ENCODE measurements at places on chromosomes 11 and 22. TPM values are rescaled to one million over a fixed set of nuclear protein-coding genes. Genes with fewer than 3 reads are reported as not detected.
A peak's percentile ranks its signal among the peaks of the same experiment; 100 is the strongest.

GRCh38 chr11:11706028-11706427, 84.2 kb upstream of the GALNT18 start:
- H3K27ac ChIP-seq: no peak overlapping the region
- no peak for DNase-seq
- H3K4me1 ChIP-seq: no peaks in the 10 kb centered on the region
- peaks cover 12% of the 10 kb centered on the region for H3K27me3 ChIP-seq
- H3K4me3 ChIP-seq: no peak overlapping the region

DNA sequence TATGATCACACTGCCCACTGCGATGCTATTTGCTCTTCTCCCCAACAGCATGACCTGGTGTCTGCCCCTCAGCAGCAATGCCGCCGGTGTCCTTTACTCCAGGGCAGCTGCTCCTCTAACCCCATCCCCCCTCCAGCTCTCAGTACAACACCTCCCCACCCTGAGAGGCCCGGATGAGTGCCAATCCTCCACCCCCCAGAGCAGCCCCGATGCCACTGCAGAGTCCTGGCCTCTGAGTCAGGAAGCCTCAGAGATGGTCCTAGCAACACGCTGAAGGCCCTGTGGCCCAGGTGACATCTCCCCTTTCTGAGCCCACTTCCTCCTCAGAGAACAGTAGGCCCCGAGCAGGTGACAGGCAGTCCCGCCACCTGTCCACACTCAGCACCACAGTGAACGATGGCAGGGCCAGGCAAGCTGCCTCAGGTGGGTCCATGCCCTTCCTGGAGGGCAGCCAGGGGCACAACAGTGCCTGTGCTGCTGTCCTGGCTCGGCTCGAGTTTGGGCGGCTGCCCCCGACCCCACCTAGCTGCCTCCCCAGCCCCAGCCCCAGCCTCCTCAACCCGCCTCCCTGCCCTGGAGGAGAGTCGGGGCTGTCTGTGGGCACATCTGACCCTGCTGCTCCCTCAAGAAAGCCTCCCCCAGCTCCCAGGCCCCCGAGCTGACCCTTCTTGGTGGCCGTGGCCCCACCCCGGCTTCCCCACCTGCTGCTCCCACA, 3.9 kb upstream of the NDUFS8 start:
- H3K27me3 ChIP-seq: peaks cover 2% of the 10 kb centered on the region
- peaks cover 4% of the 10 kb centered on the region for H3K36me3 ChIP-seq
- peaks cover 20% of the 10 kb centered on the region for H3K4me1 ChIP-seq
- DNase-seq: no peak

DNA sequence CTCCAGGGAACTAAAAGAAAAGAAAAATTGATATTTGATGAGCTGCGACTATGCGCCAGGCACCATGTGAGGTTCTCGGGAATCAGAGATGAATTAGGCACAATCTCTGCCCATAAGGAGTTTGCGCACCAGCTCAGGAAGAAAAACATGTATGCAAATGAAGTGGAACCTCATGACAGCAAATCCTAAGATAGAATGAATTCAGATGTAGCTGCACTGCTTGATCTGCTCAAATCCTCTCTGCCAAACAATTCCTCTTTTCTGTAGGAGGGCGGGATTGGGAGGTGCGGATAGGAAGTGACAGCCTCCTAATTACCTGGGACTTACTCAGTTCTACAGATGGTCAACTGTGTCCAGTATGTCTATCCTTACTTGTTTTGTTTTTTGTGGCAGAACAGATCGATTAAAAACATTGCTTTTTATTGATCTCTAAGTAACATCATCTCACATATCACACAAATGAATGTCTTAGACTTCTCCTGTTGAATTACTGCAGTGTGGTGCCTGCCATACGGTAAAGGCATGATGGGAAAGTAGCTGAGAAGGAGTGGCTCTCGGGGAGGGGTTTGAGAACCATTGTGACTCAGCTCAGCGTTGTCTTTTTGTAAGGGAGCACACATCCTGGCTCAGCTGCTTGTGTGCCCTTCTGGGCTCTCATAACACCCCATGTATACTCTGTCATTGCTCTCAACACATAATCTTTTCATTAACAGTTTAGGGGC, 13.9 kb downstream of the CRTAM start:
- peak overlapping the region; percentile 1 for H3K27ac ChIP-seq
- H3K36me3 ChIP-seq: no peaks in the 10 kb centered on the region
- peaks cover 23% of the 10 kb centered on the region for H3K27me3 ChIP-seq
- no peak overlapping the region for H3K4me3 ChIP-seq
- H3K4me1 ChIP-seq: peaks cover 31% of the 10 kb centered on the region

GRCh38 chr11:59776210-59777066, 21.3 kb downstream of the STX3 start:
- peaks cover 81% of the 10 kb centered on the region for H3K4me1 ChIP-seq
- no peak for DNase-seq
- H3K27ac ChIP-seq: peak overlapping the region; percentile 37
- no peaks in the 10 kb centered on the region for H3K27me3 ChIP-seq
- H3K4me3 ChIP-seq: no peak overlapping the region

DNA sequence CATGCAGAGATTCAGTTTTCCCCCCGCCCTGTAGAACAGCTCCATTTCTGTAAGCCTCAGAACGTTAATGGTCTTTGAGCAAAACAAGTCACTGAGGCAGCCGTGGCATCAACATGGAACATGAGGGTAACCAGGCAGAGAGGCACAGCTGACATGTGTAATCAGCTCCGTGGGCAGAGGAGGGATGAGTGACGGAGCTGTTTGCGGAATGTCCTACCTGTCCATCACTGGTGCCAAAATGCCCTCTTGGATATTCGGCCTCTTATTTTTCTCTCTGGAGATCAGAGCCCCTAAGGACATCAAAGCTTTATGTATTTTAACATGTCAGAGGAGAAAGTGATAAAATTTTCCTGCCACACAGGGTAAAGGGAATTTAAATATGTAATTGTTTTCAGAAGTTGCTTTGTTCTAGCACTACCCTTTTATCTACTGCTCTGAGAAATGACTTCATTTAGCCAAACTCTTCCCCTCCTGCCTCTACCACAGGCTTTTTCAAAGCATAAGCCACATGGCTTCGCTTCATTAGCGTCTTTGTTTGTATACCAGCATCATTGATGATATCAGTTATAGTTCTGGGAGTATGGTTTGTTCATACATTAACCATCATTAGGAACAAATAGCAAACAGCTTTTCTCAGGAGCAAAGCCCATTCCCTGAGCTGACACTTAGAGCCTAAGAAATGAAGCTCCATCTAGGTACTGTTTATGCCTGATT, 32.9 kb downstream of the C11orf71 start:
- H3K4me1 ChIP-seq: no peaks in the 10 kb centered on the region
- no peak overlapping the region for H3K4me3 ChIP-seq
- no peaks in the 10 kb centered on the region for H3K36me3 ChIP-seq
- no peak overlapping the region for H3K27ac ChIP-seq
- no peak for DNase-seq

DNA sequence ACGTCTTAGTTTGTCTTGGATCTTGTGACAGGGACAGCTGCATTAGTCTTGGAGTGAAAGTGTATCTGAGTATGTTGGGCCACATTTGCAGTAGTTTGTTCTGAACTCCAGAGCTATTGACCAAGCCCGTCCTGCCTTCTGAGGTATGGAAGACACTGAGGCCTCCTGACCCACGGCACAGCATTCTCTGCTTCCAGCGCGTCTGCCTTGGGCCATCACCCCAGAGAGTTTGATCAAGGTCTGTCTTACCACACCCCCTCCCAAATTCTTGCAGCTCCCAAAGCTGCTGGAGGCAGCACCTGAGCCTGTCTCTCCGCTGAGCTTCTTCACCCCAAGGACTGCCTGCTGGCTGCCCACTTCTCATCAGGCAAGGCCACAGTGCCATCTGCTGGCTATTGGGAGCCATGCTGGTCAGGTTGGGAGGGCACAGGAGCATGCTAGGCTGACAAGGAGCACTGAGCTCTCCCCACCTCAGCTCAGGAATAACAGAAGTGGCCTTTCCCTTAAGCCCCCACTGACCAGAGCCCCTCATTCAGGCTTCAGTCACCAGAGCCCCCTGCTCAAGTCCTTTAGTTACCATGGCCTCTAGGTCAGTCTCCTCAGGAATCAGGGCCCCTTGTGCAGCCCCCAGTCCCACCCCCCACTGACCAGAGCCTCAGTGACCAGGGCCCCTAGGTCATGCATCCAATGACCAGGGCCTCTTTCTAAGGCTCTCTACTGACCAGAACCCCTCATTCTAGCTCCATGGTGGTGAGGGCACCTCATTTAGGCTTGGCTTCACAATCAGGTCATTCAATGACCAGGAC, 27.2 kb upstream of the SMPD1 start:
- H3K4me3 ChIP-seq: no peak overlapping the region
- H3K27me3 ChIP-seq: no peaks in the 10 kb centered on the region
- peak; percentile 78 for DNase-seq
- no peaks in the 10 kb centered on the region for H3K36me3 ChIP-seq
- H3K4me1 ChIP-seq: no peaks in the 10 kb centered on the region
- H3K27ac ChIP-seq: no peak overlapping the region

DNA sequence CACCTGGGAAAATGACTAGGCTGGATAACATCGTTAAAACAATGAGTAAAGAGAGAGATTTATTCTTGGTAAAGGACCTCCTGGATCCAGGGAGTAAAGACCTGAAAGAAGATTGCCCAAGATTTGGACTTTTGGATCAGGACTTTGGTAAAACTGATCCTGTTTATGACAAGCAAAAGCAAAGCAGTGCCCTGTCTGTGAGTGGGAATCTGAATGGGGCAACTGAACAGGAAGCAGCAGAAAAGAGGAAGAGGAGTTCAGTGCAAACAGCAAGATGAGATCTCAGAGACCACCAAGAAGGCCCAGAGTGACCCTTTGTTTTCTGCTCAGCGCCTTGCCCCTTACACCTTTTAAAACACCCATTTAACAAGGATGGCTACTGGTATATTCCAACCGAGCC, 122.0 kb downstream of the VPREB1 start:
- H3K27ac ChIP-seq: no peak overlapping the region
- peaks cover 61% of the 10 kb centered on the region for H3K27me3 ChIP-seq
- no peak for DNase-seq
- no peak overlapping the region for H3K4me3 ChIP-seq

GRCh38 chr11:19597206-19597605, 115.4 kb upstream of the NAV2 start:
- no peak overlapping the region for H3K27ac ChIP-seq
- H3K4me1 ChIP-seq: no peaks in the 10 kb centered on the region
- H3K27me3 ChIP-seq: peaks cover 5% of the 10 kb centered on the region
- no peak overlapping the region for H3K4me3 ChIP-seq

DNA sequence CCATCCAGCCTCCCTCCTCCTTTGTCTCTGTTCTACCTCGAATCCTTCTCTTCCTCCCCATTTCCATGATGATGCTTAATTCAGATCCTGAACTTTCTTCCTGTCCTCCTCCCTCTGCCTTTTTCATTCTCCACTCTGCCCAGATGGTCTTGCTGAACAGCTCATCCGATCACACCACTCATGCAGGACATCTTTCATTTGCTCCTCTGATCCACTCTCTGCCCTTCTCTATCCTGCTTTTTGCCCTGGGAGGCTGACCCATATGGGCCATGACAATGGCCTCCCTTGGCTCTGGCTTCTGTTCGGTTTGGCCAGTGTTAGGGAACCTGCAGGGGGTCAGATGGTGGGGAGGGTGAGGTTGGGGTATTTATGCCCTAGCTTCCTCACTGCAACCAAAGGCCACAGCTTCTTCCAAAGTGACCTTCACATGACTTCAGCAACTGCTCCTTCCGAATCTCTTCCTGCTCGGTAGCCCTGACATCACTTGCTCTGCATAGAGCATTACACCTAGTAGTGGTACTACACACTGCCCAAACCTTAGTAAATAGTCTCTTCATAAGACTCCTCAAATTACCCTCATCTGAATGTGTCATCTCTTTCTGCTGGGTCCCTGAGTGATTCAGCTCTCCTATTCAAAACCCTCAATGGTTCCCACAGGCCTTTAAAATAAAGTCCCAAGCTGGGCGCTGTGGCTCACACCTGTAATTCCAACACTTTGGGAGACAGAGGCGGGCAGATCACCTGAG, 32.7 kb upstream of the MICAL2 start:
- H3K4me3 ChIP-seq: no peak overlapping the region
- H3K36me3 ChIP-seq: no peaks in the 10 kb centered on the region
- no peak for DNase-seq
- H3K27ac ChIP-seq: no peak overlapping the region
- H3K4me1 ChIP-seq: no peaks in the 10 kb centered on the region

DNA sequence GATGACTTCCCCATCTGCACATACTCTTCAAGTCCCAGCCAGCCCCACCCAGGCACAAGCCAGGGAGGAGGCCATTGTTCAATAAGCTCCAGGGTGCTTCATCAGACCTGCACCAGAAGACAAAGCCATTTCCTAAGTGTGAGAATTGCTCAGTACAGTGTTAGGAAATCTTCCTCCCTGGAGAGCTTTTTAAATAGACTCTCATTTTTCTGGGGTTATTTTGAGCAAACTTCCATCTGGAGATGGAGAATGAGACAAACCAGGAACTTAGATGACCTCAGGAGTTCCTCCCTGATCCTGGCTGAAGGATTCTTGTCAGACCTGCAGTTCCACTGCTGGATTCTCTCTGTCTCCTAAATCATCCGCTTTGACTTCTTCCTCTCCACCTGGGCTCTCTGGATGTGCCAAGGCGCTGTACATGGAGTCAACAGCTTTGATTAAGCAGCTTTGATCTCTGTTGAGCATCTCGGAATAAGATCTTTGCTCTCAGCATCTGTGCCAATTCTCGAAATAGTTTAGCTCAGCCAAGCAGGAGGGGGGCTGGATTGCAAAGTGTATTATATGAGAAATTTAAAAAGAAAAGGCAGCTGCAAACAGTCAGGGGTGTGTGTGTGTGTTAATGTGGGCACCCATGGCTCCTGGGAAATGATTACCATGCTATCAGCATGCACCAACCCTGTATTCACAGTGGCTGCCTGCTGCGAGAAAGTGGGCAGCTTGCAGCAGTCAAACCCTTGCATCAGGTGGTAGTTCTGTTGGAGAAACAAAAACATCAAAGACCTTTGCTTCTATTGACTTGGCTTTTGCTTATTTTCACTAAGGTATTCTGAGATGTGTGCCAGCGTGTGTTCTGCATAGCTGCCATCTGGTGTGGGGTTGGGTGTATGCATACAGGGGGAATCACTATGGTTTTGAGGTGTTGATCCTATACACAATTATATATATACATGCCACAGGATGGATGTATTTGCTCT, 70.2 kb upstream of the NAV2 start:
- no peaks in the 10 kb centered on the region for H3K27me3 ChIP-seq
- H3K27ac ChIP-seq: no peak overlapping the region
- no peaks in the 10 kb centered on the region for H3K36me3 ChIP-seq
- H3K4me1 ChIP-seq: no peaks in the 10 kb centered on the region
- H3K4me3 ChIP-seq: no peak overlapping the region

GRCh38 chr11:65553301-65554001, 4.7 kb downstream of the LTBP3 start:
- peak overlapping the region; percentile 44 for H3K4me3 ChIP-seq
- H3K4me1 ChIP-seq: peaks cover 63% of the 10 kb centered on the region
- H3K27ac ChIP-seq: peak overlapping the region; percentile 54
- H3K27me3 ChIP-seq: no peaks in the 10 kb centered on the region
- peaks cover 18% of the 10 kb centered on the region for H3K36me3 ChIP-seq

GRCh38 chr11:123202155-123203151, 7.4 kb upstream of the CLMP start:
- H3K36me3 ChIP-seq: no peaks in the 10 kb centered on the region
- H3K4me1 ChIP-seq: no peaks in the 10 kb centered on the region
- no peak overlapping the region for H3K4me3 ChIP-seq
- peaks cover 51% of the 10 kb centered on the region for H3K27me3 ChIP-seq

Gene TRIM6
- 1.1 TPM for total RNA-seq

Gene EHD1
- total RNA-seq: 146 TPM

Gene LRRN4CL
- total RNA-seq: 0.18 TPM

Gene FOLR2
- not detected for total RNA-seq

Gene MMP11
- total RNA-seq: 0.20 TPM

Gene MIAT
- total RNA-seq: 185 TPM

Gene GDPD4
- total RNA-seq: not detected

Gene TSGA10IP
- not detected for total RNA-seq

Gene BATF2
- 0.53 TPM for total RNA-seq

All from activated CD4-positive, alpha-beta memory T cell treated with anti-CD3 and anti-CD28 coated beads, Interleukin-2, amount 10 ng/mL, durations not matched to agents 7 days and 5 days (primary cell).